ENCODE measurements at places on chromosomes 6 and 20.

GRCh38 chr6:161890133-161890831 is 616.4 kb upstream of the AGPAT4 start:
- no peak for DNase-seq

- no peak for DNase-seq
Measured at GRCh38 chr6:53264337-53264736, 84.4 kb downstream of the ELOVL5 start.

DNA sequence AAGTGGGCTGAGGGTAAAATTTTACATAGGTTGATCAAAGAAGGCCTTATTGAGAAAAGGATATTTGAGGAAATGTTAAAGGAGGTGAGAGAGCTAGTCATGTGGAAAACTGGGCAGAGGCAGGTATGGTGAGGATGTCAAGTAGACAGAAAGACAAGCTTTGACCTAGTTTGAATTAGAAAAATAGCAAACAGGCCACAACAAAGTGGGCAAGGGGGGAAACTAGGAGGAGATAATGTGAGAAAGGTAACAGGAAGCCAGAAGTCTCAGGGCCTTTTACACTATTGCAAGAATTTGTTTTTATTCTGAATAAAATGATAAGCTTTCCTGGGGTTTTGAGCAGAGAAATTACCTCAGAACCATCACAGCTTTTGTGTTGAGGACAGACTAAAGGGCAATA is 115.7 kb downstream of the RWDD2A start:
- DNase-seq, result no peak

GRCh38 chr6:137699031-137699683 is 167.9 kb upstream of the TNFAIP3 start:
- DNase-seq, result no peak

DNA sequence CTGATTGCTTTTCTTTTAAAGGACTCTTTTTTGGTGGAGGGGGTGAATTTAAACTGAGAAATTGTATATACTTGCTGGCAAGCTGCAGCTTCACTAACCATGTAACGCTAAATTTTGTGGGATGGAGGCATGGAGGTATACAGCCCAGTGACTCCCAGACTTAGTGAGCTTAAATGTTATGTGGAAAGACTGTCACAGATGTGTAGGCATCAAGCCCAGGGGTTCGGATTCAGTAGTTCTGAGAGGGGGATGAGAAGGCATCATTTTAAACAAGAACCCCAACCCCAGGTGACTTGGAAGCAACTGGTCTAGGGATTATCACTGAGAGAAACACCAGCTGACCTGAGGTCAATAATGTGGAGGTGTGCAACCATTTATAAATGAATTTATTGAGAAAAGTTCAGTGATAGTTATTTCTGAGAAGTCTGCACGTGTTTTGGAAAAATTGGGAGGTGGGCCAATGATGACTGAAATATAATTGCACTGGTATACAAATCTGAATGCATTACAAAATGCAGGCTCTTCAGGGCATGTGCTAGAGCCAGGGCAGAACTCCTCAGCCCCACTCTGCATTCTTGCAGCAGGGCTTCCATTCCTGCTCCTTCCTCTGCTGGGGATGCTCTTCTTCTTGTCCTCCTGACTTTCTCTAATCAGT is 26.9 kb downstream of the RFPL4B start:
- DNase-seq, result no peak

Measured in activated T-helper 9 cell treated with anti-CD3 and anti-CD28 coated beads, Interleukin-2, amount 50 U/mL, for 16 hours (primary cell).